ENCODE measurements at places on chromosomes 2 and 18.

GRCh38 chr2:31475692-31476091 lies 61.1 kb upstream of the XDH start:
- no peak for DNase-seq

GRCh38 chr2:203936949-203937348 lies 386 bp downstream of the ICOS start:
- no peak for DNase-seq

GRCh38 chr2:118865106-118865505 lies 17.7 kb upstream of the EN1 start:
- peak; percentile 3 for DNase-seq

GRCh38 chr2:134576478-134576877 lies 142.3 kb downstream of the TMEM163 start:
- no peak for DNase-seq

- DNase-seq: no peak
Measured at GRCh38 chr2:144409241-144409640, 110.7 kb downstream of the ZEB2 start.

DNA sequence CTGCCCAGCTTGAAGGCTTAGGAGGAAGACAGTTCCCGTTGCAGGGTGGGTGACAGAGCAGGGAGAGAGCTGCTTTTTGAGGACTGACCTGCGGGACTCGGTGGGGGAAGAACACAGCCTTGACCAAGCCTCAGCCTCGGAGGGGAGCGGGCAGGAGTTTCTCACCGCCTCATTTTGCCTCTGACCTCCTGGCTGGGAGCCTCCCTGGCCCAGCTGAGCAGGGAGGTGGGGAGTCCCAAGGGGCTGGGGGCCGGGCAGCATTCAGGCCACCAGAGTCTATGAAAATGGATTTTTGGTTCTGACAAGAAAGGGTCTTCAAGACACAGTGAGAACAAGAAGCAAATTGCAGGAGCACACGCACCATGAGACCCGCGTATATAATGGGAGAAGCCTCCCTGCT lies 51.3 kb upstream of the SMAD7 start:
- DNase-seq: no peak

GRCh38 chr2:23454501-23455120 lies 69.6 kb downstream of the KLHL29 start:
- DNase-seq: no peak

DNA sequence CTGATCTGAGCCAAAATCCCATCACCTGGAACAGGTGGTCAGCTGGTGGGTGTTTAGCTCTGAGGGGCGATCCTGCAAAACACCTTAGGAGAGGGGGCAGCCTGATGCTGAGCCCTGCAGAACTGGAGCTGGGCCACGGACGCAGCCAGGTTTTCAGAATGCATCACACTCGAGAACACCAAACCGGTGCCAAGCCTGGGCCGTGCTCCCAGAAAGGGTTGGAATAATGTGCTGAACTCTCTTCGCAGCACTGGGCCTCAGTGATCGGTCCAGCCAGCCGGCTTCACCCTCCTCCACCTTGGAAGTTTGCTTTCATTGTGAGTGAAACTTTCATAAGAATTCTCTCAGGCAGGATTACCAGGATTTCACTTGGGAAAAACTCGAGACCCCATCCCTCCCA lies 56.5 kb upstream of the TTC39C start:
- DNase-seq: no peak

GRCh38 chr2:85353876-85354285 lies 447 bp downstream of the RETSAT start:
- no peak for DNase-seq

- peak; percentile 42 for DNase-seq
Measured at GRCh38 chr2:210503001-210503623, 26.6 kb upstream of the LANCL1 start.

DNA sequence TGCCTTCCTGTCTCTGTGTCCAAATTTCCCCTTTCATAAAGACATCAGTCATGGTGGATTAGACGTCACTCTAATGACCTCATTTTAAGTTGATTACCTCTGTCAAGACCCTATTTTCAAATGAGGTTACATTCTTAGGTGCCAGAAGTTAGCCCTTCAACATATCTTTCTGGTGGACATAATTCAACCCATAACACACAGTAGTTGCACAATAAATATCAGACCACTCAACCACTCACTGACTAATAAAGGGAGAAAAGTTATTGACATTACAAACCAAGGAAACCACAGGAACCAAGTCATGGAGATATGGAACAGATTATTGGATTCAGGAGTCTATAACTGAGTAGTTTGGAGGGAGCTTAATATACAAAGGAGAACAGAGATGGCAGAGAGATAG lies 377.4 kb upstream of the ACVR2A start:
- DNase-seq: no peak

GRCh38 chr2:240704651-240705050 lies 13.0 kb downstream of the AQP12A start:
- no peak for DNase-seq

- no peak for DNase-seq
Measured at GRCh38 chr2:29509878-29510277, 394.7 kb downstream of the CLIP4 start.

DNA sequence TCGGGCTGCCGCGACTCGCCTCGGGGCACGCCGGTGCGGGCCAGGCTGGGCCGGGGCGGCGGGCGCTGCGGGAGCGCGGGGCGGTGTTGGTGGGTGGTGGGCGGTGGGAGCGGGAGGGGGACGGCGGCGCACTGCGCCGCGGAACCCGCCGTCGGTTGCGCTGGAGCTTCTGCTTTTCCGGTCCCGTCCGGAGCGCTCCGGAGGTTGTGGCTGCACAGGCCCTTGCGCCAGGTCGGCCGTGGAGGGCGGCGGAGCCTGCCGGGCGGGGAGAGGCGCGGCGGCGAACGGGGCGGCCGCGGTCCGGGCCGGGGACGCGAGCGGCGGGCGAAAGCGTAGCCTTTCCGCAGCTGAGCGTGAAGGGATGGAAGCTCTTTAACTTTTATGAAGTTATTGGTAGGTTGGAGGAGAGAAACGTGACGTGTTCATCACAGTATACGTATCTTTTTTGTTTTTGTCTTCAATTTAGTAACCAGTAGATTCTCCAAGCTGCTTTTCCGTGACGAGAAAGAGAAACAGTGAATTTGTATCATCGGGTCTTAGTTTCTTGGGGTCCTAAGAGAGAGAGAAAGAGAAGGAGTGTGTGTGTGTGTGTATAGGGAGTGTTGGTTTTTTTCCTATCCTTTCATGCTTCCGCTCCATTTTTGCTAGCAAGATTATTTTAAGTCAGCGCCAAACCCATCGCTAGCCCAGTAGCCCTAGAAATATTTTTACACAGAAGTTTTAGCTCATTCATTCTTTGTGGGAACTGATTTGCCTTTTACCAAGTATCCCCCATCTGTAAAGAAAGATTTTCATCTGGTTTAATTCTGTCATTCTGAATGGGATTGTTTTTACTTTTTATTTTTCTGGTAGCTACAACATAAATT lies 535 bp downstream of the ATG4B start:
- no peak for DNase-seq

DNA sequence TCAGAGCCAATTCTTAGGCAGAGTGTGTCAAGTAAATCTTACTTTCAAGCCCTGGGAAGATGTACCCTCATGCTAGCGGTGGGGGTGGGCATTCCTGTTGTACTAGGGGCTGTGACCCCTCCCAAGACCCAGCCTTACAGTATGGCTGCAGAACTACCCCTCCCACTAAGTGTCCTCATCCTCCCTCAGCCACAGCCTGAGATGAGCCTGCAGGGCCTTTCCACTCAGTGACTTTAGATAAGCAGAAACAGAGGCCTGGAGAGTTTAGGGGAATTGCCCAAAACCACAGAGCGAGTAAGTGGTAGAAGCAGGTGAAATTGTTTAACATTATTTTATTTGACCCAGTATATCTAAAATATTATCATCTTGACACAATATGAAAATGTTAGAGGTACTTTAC lies 36.6 kb downstream of the TTC32 start:
- no peak for DNase-seq

- DNase-seq: no peak
Measured at GRCh38 chr2:156982615-156983014, 274.9 kb upstream of the GALNT5 start.

DNA sequence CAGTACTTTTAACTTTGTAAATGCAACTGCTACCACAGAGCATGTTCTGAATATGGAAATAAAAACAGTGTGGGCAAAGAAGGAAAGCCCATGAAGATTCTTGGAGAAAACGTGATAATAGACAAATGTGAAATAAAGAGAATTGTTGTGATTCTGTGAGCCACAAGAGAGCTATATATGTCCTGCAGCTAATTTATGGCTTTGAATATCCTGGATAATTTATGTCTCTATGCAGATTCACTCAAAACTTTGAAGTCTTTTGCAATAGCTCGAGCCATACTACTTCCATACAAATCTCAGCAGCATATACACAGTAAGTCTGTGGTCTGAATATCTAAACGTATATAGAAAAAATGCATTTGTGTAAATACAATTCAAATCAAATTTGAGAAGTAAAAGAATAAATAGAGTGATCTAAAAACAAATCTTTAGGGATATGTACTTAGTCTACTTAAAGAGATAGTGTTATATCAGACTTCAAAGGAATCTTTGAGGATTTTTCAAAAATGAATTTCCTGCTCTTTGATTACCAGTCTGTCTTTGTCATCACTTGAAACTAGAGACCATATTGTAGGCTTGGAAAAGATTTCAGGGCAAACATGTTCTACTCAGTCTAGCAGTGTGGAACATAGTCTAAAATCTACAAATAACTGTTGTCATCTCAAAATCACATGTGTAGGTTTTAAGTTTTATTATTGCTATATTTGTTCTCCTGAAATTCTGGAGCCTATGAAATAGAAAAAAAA lies 107.1 kb downstream of the CSRNP3 start:
- no peak for DNase-seq

DNA sequence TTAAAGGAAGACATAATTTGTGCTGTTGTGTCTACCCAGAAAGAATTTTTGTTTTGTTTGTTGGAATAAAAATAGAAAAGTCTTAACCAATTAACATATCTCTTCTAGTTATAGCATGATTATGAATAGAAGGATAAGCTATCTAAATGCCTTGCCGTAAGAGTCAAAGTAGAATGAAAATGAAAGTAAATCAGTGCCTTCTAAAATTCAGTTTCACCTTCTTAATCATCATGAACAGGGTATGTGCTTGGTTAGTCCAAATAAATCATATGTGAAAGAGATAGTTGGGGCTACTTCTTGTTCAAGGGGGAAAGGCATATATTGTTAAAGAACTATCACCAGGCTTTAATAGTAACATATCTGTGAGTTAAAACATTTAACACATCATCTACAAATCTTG lies 91.5 kb downstream of the GULP1 start:
- DNase-seq: no peak

DNA sequence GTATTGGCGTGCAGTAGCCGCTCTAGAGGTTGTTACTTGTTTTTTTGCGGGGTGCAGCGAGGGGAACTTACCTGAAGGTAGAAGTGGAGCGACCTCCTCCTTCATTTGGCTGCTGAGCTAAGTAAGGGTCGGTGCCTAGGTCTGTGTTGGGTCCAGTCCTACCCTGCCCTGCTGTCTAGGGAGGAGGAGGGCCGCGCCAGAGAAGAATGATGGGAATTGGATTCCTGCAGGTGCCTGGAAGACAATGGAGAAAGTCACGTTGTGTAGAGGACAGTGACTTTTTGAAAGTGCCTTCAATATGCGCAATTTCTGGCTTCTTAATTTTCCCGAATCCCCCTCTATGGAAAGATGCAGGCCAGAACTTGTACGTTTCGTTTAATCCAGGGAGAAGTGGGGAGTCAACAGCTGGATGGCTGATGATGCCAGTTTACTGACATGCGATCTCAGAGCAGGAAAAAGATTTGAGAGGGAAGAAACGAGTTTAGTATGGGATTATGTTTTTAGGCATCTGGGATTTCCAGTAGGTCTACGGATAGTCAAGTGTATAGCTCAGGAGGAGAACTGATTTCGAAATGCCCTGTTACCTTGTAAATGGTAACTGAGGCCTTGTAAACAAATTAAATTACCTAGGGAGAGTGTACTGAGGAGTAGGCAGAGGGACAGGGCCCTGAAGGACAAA lies 653 bp downstream of the MRPS9 start:
- no peak for DNase-seq

GRCh38 chr18:46688853-46689525 lies 32.0 kb upstream of the LOXHD1 start:
- no peak for DNase-seq

DNA sequence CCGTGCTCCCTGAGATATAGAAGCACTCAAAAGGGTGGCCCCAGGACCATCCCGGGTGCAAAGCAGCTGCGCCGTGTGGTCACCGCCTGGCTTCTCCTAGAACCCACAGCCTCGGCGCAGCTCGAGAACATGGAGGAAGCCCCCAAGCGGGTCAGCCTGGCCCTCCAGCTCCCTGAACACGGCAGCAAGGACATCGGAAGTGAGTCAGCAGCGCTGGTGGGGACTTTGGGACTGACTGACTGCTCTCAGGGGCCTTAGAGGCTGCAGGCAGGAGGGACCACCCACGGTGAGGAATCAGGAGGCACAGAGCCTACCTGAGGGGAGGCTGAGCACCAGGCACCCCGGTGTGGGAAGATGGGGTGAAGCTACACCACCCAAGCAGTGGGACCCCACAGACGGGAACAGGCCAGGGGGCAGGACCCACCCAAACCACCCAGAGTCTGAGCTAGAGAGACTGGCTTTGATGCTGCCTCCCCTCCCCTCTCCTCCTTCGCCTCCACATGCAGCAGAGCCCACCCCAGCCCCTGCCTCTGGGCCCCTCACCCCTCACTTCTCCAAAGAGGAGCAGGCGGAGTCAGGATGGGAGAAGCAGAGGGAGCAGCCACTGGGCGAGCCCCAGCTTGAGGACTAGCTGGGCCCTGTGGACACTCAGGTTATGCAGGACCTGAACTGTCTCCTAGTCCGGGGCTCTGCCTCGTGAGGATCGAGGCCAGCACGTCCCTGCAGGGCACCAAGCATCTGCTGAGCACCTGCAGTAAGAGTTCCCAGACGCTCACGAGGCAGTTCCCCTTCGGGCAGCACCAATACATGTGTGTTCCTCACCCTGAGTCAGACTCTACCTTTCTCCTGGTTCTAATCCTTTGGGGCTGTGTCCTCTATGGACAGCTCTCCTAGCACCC lies 28.7 kb downstream of the MTERF4 start:
- no peak for DNase-seq

GRCh38 chr18:13316063-13316462 lies 97.5 kb downstream of the LDLRAD4 start:
- no peak for DNase-seq

- DNase-seq: no peak
Measured at GRCh38 chr2:226884166-226884565, 48.3 kb downstream of the RHBDD1 start.

DNA sequence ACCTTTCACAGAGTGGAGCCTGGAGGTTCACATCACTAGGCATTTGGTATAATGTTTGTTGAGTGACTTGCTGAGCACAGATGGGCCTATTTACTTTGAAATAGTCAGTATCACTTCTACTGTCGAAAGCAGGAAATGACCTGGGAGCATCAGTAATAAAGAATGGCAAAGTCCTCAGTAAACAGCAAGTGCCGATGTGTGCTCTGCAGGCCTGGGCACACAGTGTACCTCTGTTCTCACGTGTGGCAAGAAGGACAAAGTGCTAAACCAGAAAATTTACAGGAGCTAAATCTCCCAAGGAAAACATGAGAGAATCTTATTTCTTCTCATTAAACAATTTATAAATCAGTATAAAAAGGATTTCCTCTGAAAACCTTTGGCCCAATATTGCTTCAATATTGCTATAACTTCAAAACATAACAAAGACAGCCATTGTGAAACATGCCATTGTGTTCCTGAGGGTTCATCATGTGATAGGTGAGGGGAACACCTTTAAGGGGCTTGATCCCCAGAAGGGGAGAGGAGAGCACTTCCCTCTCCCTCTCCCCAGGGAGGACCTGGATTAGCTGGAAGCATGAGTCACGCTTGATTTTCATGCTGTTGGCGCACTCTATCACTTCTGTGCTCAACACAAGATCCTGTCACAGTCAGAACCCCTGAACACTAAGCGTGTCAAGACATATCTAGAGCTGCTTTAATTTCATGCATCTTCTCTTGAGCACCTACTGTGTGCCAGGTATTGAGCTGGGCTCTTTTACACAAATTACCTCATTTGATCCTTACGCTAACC lies 131.5 kb upstream of the SMAD2 start:
- no peak for DNase-seq

Data from SHP77 treated with DMSO at 0.1 percent for 48 hours (cell line).